ENCODE measurements at places on chromosomes 6 and 20. TPM values are rescaled to one million over a fixed set of nuclear protein-coding genes. Genes with fewer than 3 reads are reported as not detected.

Gene LY6G6C
- total RNA-seq: not detected

Gene TNNC2
- 0.95 TPM for total RNA-seq

Gene ESR1
- total RNA-seq: 1.2 TPM

- no peaks in the 10 kb centered on the region for H3K36me3 ChIP-seq
- no peaks in the 10 kb centered on the region for H3K27me3 ChIP-seq
- no peak overlapping the region for H3K4me3 ChIP-seq
These were observed 84.7 kb downstream of the HAO1 start for GRCh38 chr20:7855545-7855944.

DNA sequence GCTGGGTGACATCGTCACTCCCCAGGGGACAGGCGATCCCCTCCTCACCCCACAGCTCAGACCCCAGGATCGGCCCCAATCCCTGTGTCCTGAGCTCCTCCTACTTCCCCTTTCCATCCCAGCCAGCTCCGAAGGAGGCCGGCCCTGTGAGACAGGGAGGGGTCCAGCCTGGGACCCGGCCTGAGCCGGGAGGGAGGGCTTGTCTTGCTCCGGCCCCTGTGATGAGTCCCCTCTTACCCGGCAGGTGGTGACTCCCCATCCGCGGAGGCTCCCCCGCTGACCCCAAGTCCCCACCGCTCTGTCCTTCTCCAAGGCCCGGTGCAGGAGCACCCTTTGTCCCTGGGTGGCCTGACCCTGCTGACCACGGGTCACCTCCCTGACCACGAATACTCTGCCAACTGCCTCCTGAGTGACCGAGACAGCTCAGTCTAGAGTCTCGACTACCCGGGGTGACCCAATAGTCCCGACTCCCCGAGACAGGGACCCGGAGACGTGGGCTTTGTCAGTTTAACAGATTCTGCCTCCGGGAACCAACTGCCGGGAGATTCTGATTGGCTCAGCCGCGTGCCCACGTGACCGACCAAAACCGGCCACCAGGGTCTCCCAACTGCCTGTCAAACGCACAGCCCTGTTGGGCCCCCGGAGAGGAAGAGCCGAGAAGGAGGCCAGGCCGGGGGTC is 187.4 kb upstream of the PROKR2 start:
- peak overlapping the region; percentile 73 for H3K27ac ChIP-seq
- peak; percentile 69 for DNase-seq
- H3K4me1 ChIP-seq: no peaks in the 10 kb centered on the region
- H3K36me3 ChIP-seq: no peaks in the 10 kb centered on the region

Gene ANKRD66
- not detected for total RNA-seq

- no peaks in the 10 kb centered on the region for H3K36me3 ChIP-seq
- H3K27ac ChIP-seq: no peak overlapping the region
- H3K27me3 ChIP-seq: no peaks in the 10 kb centered on the region
- no peaks in the 10 kb centered on the region for H3K4me1 ChIP-seq
- no peak for DNase-seq
These were observed 49.6 kb upstream of the PDE7B start for GRCh38 chr6:135801755-135802465.

DNA sequence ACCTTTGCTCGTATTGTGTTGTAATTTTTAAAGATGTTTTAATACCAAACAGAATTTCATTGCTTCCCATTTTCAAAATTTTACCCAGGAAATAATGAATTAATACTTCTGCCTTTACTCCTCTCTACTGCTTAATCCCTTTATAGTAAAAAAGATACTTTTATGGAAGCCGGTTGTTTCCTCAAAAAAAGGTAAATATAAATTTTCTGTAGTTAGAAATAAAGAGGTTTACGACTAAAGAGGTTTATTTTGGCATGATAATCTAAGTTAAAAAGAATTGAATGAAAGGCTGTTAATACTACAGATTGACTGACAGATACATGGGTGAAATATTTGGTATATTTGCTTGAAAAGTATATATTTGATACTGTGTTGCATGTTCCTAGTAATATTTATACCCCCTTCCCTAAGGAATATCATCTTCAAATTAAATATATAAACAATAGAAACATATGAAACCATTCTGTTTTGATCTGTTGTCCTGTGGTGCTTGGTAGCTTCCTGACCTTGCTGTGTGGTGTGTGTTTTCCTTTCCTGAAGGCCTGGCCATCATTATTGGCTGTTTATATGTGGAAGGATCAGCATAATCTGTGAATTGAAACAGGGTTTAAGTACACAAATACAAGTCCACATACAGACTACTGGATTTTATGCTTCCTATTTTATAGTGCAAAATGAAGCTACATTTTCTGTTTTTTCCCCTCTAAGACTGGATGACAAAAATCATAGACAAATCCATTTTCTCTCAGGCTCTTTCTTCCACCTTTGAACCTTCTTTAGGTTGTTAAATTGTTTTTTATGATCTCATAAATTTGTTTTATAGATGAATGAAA is 2.3 kb downstream of the LIN28B start:
- H3K36me3 ChIP-seq: no peaks in the 10 kb centered on the region
- H3K4me1 ChIP-seq: peaks cover 4% of the 10 kb centered on the region
- H3K27ac ChIP-seq: no peak overlapping the region
- peaks cover 54% of the 10 kb centered on the region for H3K27me3 ChIP-seq
- H3K4me3 ChIP-seq: no peak overlapping the region
- DNase-seq: no peak

- DNase-seq: peak; percentile 72
- no peaks in the 10 kb centered on the region for H3K27me3 ChIP-seq
- peaks cover 16% of the 10 kb centered on the region for H3K4me1 ChIP-seq
- H3K27ac ChIP-seq: peak overlapping the region; percentile 97
- no peak overlapping the region for H3K4me3 ChIP-seq
These were observed 5.0 kb downstream of the CEBPB start for GRCh38 chr20:50195524-50196120.

Gene THBS2
- total RNA-seq: 46.6 TPM

Gene ARMC12
- total RNA-seq: 1.1 TPM

- no peaks in the 10 kb centered on the region for H3K36me3 ChIP-seq
- no peaks in the 10 kb centered on the region for H3K27me3 ChIP-seq
- H3K4me1 ChIP-seq: no peaks in the 10 kb centered on the region
- H3K4me3 ChIP-seq: no peak overlapping the region
- DNase-seq: no peak
- H3K27ac ChIP-seq: no peak overlapping the region
These were observed 623.4 kb downstream of the CDH26 start for GRCh38 chr20:60581606-60582115.

Gene RFX6
- total RNA-seq: not detected

DNA sequence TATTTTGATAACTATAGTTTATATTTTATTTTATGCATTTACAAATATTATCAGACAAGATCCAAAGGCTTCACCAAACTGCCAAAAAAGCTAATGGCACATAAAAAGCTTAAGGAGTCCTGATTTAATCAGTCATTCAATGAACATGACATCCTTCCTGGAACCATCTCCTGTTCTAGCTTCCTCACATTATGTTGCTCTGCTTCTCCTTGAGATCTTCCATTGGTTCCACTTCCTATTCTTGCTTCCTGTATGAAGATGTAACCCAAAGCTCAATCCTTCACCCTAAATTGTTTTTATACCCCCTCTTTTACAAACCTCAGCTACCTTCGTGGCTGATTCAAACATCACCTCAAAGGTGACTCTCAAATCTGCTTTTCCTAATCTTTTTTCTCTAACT is 4.5 kb upstream of the BRD2 start:
- no peaks in the 10 kb centered on the region for H3K36me3 ChIP-seq
- no peaks in the 10 kb centered on the region for H3K27me3 ChIP-seq
- H3K27ac ChIP-seq: no peak overlapping the region
- DNase-seq: no peak

Gene CDH26
- 0.95 TPM for total RNA-seq

DNA sequence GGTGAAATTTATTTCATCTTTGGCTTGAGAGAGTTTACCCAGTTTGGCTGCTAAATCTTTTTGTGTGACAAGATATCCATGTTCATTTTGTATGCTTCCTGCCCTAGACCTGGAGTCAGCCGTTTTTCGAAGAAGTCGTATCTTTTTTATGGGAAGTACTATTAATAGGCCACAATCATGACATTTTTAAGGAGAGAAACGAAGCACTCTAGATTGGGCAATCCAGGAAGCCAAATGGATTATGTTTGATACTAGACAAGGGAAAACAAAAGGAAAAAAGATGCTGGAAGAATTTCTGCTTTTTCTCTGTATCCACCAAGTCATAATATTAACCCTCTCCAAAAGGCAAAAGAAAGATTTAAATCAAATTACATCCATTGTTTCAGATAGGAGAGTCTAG is 214.6 kb downstream of the HDGFL1 start:
- no peaks in the 10 kb centered on the region for H3K4me1 ChIP-seq
- H3K4me3 ChIP-seq: no peak overlapping the region
- no peaks in the 10 kb centered on the region for H3K27me3 ChIP-seq
- no peak for DNase-seq

GRCh38 chr20:61297491-61297890 is 45.4 kb downstream of the CDH4 start:
- no peak overlapping the region for H3K27ac ChIP-seq
- H3K36me3 ChIP-seq: no peaks in the 10 kb centered on the region
- no peak overlapping the region for H3K4me3 ChIP-seq
- DNase-seq: no peak

Gene LRP11
- 71.7 TPM for total RNA-seq

DNA sequence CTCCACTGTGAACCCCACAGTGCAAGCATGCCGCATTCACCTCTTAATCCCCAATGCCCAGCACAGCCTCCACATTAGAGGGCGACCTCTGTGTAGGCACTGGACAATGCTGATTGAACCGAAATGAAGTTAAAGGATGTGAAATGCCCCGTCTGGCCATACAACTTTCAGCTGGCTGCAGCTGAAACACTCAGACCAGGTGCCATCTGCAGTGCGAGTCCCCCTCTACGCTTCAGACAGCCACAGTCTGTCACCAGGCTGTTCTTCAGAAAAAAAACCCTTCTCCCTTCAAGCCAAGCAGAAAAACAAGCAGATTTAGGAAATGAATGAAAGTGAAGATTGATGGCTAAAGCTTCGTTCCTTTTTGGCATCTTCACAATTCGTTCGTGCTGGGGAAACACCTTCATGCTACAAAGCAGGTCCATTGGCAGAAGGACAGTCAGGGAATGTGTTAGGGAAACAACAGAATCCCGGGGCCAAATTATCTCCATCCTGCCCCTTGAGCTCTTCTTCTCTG is 44.7 kb downstream of the TNFAIP3 start:
- H3K4me1 ChIP-seq: no peaks in the 10 kb centered on the region
- H3K27ac ChIP-seq: no peak overlapping the region
- no peaks in the 10 kb centered on the region for H3K27me3 ChIP-seq
- H3K4me3 ChIP-seq: no peak overlapping the region

- no peak for DNase-seq
- H3K36me3 ChIP-seq: peaks cover 38% of the 10 kb centered on the region
- no peaks in the 10 kb centered on the region for H3K4me1 ChIP-seq
- H3K27me3 ChIP-seq: no peaks in the 10 kb centered on the region
- H3K27ac ChIP-seq: no peak overlapping the region
These were observed 97.5 kb downstream of the FAM120B start for GRCh38 chr6:170404036-170404435.

- DNase-seq: no peak
- H3K27ac ChIP-seq: peak overlapping the region; percentile 83
- H3K4me1 ChIP-seq: peaks cover 23% of the 10 kb centered on the region
These were observed 616 bp downstream of the BTN3A2 start for GRCh38 chr6:26365633-26365995.

Gene PIGT
- total RNA-seq: 60.6 TPM

GRCh38 chr6:27901801-27902200 is 10.4 kb downstream of the OR2B2 start:
- H3K36me3 ChIP-seq: no peaks in the 10 kb centered on the region
- no peak overlapping the region for H3K4me3 ChIP-seq
- DNase-seq: no peak
- no peak overlapping the region for H3K27ac ChIP-seq
- no peaks in the 10 kb centered on the region for H3K4me1 ChIP-seq
- no peaks in the 10 kb centered on the region for H3K27me3 ChIP-seq

Gene TMC2
- not detected for total RNA-seq

Gene OR12D1
- total RNA-seq: not detected

GRCh38 chr6:109166673-109167072 is 71.4 kb downstream of the CEP57L1 start:
- no peak overlapping the region for H3K27ac ChIP-seq
- H3K4me3 ChIP-seq: no peak overlapping the region
- DNase-seq: no peak
- no peaks in the 10 kb centered on the region for H3K27me3 ChIP-seq
- H3K4me1 ChIP-seq: no peaks in the 10 kb centered on the region
- no peaks in the 10 kb centered on the region for H3K36me3 ChIP-seq

GRCh38 chr20:61525781-61526431 is 273.8 kb downstream of the CDH4 start:
- H3K4me3 ChIP-seq: no peak overlapping the region
- H3K36me3 ChIP-seq: no peaks in the 10 kb centered on the region
- H3K27ac ChIP-seq: no peak overlapping the region
- H3K4me1 ChIP-seq: no peaks in the 10 kb centered on the region

DNA sequence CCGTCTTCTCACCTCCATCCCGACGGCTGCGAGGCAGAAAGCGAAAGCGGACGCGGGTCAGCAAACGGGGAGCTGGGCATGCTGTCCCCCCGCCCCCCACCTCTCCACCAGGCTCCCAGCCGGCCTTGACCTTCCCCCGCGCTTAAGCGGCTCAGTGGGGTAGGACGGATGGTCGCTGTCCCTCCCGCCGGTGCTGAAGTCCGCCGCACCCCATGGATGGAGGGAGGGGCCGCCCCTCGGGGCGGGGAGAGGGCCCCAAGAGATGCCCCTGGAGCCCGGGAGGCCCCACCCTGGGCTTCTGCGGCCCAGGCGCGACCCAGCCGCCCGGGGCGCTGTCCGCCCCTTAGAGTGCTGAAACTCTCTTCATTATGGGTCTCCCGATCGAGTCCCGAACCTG is at the start of gene KCNB1:
KCNB1 (minus strand) TSS at position 48 of the 397 bp plus-strand sequence. CDS start 188 bp downstream, outside the sequence.
- no peaks in the 10 kb centered on the region for H3K27me3 ChIP-seq
- H3K4me3 ChIP-seq: peak within 1 kb of the TSS; percentile 70
- H3K27ac ChIP-seq: peak within 1 kb of the TSS; percentile 85
- no peaks in the 10 kb centered on the region for H3K4me1 ChIP-seq

GRCh38 chr6:147434076-147434475 is 74.4 kb upstream of the SAMD5 start:
- no peak for DNase-seq
- H3K27ac ChIP-seq: no peak overlapping the region
- no peaks in the 10 kb centered on the region for H3K36me3 ChIP-seq
- H3K27me3 ChIP-seq: no peaks in the 10 kb centered on the region
- no peak overlapping the region for H3K4me3 ChIP-seq

Gene MAS1
- total RNA-seq: not detected

DNA sequence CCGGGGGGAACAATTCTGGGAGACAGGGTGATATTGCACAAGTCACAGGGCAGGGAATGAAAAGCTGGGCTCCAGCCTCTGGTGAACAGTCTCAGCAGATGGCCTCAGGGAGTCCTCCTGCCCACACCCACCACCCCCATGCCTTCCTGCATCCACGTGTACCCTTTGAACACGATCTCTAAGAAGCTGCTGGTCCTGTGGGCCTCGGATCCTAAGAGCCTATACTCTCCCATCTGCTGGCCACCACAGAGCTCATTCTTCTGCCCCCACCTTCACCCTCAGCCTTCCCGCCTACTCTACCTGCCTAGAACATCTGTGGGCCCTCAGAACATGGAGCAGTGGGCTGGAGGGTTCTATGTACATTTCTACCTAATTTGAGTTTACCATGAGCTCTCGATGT is 60.3 kb downstream of the TRERF1 start:
- H3K36me3 ChIP-seq: no peaks in the 10 kb centered on the region
- no peaks in the 10 kb centered on the region for H3K4me1 ChIP-seq
- no peak overlapping the region for H3K4me3 ChIP-seq

Gene SLC35F1
- total RNA-seq: 4.2 TPM
